ENCODE measurements at places on chromosomes 2 and 18.

DNA sequence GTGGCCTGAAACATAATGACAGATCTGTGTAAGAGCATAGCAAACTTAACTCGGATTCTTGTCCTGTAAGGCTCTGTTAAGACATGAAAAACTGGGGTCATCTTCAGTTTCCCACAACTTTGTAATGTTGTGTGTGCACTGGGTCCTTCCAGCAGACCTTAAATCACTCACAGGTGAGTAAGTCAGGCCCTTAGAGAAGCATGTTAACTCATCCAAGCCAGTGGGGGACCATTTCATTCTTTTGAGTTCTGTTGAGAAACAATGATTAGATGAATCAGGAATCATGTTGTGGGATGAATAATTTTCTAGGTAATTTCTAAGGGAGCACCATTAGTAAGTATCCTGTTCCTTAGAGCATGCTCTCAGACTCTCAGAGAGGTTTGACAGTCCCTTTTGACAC lies 167.1 kb downstream of the ESCO1 start:
- DNase-seq = no peak

DNA sequence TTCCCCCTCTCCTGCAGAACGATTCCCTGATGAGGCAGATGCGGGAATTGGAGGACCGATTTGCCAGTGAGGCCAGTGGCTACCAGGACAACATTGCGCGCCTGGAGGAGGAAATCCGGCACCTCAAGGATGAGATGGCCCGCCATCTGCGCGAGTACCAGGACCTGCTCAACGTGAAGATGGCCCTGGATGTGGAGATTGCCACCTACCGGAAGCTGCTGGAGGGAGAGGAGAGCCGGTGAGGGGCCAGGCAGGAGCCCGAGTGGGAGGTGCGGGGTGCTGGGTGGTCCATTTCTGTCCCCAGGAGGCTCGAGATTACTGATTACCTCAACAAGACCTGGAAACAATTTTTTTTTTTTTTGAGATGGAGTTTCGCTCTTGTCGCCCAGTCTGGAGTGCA lies 3.1 kb downstream of the DES start:
- DNase-seq = no peak

DNA sequence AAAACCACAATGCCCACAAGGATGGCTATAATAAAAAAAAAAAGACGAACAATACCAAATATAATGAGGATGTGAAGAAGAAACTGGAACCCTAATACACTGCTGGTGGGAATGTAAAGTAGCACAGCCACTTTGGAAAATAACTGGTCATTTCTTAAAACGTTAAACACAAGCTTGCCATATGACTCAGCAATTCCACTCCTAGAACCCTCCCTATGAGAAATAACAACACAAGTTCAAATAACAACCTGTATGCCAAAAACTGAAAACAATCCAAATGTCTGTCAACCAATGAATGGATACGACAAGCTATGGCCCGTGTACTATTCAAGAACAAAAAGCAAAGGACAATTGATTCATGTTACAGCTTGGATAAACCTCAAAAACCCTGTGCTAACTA lies 7.0 kb upstream of the ALPK2 start:
- DNase-seq = no peak

DNA sequence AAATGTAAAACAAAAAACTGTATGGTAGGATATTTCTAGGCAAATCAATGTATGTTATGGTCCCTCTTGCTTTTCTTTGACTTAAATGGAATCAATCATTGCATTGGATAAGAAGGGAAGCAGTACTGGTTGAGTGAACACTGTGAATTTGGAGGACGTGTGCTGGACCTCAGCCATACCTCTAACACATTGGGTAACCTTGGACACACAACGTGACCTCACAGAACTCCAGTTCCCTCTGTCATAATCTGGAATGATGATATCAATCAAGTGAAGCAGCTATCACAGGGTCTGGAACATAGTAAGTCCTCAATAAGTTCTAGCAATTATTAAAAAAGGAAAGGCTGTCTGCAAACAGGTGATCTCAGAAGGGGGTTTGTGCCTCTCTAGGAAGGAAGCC lies 474.9 kb upstream of the TCF4 start:
- DNase-seq = no peak

GRCh38 chr2:147845411-147845971 lies 662 bp downstream of the ACVR2A start:
- DNase-seq = peak; percentile 12

GRCh38 chr2:159455330-159455918 lies 160.9 kb downstream of the BAZ2B start:
- DNase-seq = no peak

DNA sequence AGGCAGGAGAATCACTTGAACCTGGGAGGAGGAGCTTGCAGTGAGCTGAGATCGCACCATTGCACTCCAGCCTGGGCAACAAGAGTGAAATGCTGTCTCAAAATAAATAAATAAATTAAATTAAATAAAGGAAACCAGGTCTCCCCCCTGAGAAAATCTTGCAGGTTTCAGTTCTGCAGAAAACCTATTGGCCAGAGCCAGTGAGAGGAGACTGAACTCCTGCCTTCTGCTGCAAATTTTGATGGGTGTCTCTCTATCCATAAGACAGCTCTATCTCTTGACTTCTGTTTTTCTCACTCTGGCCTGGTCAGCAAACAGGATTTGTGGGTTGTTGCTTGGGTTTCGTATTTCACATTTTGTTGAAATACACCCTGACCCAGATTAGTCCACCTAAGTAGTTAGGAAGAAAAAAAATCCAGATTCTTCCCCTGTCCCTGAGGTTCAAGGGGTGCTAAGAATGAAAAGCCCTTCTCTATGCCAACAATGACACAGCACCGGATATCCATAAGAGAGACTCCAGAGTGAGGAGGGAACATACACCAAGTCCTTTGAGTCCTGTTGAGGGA lies 86.7 kb upstream of the MAP4K4 start:
- DNase-seq = no peak

DNA sequence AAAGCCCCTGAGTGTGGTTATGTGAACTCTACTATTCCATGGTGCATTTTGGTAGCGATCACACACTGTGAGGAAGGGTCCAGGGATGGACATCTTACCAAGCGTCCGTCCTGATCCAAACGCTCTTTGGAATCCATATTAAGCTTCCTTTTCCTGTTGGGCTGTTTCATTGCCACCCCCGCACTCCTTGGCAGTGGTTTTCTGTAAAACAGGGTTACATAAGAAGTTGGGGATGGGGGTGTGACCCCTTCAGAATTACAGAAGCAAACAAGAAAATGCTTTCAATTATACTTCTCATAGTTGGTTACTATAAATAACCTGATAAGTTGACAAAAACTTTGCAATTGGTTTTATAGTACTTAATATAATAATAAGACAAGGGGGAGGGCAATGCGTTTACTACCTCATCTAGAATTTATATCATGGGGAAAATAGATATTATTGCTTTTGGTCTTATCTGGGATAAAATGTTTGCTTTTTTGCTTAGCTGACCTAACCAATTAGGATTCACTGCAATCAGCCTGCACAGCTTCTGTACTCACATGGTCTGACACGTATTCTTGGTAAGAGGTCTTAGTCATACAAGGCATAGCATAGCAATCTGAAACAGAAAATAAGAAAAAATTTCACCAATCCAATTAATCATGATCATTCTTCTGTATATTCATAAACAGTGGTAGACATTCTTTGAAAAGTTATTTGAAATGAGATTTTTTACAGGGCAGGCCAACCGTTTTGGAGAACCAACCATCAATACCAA lies 103.1 kb downstream of the L3MBTL4 start:
- no peak for DNase-seq

DNA sequence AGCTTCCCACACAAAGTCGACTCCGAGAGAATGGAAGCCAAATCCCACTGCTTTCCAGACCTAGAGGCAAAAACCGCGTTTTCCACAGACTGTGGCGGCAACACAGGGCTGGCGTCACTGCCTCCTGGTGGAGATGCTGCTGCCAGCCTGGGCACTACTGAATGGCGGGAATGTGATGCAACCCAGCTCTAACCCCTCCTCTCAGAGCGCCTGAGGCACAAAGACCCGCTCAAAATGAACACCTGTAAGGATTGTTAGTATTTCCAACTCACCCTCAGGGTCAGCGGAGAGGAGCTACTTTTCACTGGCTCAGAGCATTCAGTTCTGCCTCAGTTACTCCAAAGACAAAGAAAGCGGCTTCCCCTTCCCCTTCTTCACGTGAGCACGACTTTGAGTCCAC lies 548.0 kb upstream of the SALL3 start:
- no peak for DNase-seq
